ENCODE measurements at places on chromosomes 16 and 17. TPM values are rescaled to one million over a fixed set of nuclear protein-coding genes. Genes with fewer than 3 reads are reported as not detected.

DNA sequence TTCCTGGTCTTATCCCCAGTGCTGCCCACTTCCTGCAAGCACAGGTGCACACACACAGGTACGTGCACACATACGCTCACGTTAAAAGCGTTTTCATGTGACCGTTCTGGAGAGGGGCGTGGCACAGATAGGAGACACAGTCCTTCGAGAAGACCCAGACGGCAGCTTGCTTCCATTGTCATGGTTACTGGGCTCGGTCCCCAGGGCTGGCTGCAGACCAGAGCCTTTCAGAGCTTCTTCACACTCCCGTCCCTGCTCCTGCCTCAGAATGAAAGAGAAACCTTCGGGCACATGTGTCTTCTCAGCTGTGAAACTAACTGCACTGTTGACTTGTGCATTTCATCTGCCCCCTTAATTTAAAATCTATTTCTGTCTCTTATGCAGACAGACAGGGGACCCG is 154.2 kb downstream of the PITPNC1 start:
- H3K4me3 ChIP-seq: no peak overlapping the region
- peak; percentile 56 for DNase-seq
- no peaks in the 10 kb centered on the region for H3K27me3 ChIP-seq
- H3K27ac ChIP-seq: peak overlapping the region; percentile 58
- peaks cover 3% of the 10 kb centered on the region for H3K36me3 ChIP-seq

- no peak for DNase-seq
- peaks cover 50% of the 10 kb centered on the region for H3K27me3 ChIP-seq
- H3K36me3 ChIP-seq: peaks cover 47% of the 10 kb centered on the region
- no peak overlapping the region for H3K27ac ChIP-seq
- peaks cover 68% of the 10 kb centered on the region for H3K4me1 ChIP-seq
Measured at GRCh38 chr17:42673885-42674754, 2.7 kb downstream of the PLEKHH3 start.

Gene OTOA
- 0.50 TPM for total RNA-seq

Gene B3GNT9
- 10.8 TPM for total RNA-seq

DNA sequence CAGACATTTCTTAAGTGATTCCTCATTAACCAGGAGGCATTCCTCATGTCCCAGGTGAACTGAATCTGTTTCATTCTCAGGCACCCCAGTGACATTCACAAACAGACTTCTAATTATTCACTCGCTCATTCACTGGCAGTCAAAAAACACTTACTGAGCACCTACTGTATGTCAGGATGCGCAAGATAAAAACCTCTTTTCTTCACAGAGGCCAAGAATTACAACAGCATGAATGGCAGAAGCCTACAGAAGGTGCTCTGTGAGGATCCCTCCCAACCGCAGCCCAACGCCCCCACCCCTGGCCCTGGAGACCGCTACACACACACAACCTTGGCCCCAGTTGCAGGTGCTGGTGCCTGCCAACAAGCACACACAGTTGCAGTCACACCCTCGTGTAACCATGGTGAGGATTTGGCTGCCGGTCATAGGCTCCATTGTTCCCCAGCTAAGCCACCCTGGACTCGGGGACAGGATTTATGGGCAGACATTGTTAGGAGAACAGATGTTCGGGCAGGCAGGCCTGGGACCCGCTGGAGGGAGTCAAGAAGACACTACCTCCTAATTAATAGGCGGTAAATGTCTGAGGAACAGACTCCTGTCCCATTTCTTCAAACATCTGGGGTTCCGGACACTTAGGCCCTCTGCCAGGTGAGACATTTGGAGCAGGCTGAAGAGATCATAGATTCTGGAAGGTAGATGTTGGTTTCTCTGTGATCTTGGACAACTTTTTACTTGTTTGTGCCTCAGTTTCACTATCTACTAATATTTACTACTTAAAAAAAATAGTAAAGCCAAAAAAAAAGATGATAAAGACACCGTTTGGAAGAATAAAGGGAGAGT is 43.2 kb downstream of the CUEDC1 start:
- H3K27me3 ChIP-seq: no peaks in the 10 kb centered on the region
- H3K36me3 ChIP-seq: no peaks in the 10 kb centered on the region
- H3K4me1 ChIP-seq: peaks cover 94% of the 10 kb centered on the region
- peak overlapping the region; percentile 81 for H3K27ac ChIP-seq

DNA sequence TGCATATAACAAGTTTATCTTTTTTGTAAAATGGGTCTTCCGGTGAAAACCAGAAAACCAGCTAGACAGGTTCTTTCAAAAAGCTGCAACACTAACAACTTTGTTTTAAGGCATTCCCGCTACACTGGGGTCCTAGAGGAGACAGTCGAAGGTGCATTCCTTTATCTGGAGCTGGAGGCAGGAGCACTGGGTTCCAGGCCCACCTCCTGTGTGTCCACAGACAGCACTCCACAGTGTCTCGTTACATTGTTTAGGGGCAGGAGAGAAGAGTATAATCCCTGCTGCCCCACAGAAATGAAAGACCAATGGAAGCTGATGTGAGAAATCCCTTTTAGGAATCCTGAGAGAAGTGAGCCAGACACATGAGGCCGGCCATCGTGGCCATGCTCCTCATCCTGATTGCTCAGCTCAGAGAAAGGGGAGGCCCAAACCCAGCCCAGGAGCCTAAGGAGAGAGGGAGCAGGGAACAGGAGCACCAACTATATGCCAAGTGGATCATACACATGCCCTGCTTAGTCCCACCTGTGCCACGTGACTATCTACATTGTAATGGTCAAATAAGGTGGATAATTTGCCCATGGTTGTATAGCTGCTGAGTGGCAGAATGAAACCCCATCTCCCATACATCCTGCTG is 59.5 kb downstream of the CCDC182 start:
- H3K4me3 ChIP-seq: no peak overlapping the region
- DNase-seq: no peak
- H3K36me3 ChIP-seq: peaks cover 8% of the 10 kb centered on the region
- no peaks in the 10 kb centered on the region for H3K4me1 ChIP-seq

DNA sequence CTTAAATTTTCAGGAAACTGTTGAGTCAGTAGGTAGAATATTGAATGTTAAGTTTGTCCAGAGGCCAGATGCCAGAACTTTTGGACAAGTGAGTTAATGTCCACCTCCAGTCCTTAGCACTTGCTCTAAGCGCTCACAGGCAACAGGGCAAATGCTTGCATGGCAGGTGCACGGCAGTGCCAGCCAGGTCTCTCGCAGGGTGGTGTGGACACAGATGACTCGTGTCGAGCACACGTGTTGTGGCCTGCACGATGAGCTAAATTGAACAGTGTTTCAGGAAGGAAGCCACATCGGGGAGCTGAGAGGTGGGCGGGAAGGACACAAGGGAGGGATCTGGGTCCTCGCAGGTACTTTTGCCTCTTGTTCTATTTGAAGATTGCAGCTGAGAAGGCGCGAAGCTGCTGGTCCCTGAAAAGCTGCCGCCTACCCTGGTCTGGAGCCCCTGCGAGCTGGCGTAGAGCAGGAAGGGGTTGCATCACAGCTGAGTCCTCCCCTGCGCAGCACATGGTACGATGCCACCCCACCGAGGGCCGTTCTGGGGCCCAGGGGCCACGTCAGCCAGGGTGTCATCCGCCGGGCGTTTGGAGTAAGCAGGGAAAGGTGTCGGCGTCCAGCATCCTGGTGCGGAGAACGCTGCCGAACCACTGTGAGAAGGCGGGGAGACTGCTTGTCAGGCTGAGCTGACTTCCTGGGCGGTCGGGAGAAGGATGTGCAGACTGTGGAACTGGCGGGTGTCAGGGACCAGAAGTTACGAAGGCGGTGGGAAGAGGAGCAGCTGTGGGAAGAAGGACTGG is 6.3 kb downstream of the RAB40C start:
- DNase-seq: no peak
- H3K4me3 ChIP-seq: no peak overlapping the region
- H3K4me1 ChIP-seq: peaks cover 32% of the 10 kb centered on the region
- no peak overlapping the region for H3K27ac ChIP-seq
- peaks cover 72% of the 10 kb centered on the region for H3K36me3 ChIP-seq

DNA sequence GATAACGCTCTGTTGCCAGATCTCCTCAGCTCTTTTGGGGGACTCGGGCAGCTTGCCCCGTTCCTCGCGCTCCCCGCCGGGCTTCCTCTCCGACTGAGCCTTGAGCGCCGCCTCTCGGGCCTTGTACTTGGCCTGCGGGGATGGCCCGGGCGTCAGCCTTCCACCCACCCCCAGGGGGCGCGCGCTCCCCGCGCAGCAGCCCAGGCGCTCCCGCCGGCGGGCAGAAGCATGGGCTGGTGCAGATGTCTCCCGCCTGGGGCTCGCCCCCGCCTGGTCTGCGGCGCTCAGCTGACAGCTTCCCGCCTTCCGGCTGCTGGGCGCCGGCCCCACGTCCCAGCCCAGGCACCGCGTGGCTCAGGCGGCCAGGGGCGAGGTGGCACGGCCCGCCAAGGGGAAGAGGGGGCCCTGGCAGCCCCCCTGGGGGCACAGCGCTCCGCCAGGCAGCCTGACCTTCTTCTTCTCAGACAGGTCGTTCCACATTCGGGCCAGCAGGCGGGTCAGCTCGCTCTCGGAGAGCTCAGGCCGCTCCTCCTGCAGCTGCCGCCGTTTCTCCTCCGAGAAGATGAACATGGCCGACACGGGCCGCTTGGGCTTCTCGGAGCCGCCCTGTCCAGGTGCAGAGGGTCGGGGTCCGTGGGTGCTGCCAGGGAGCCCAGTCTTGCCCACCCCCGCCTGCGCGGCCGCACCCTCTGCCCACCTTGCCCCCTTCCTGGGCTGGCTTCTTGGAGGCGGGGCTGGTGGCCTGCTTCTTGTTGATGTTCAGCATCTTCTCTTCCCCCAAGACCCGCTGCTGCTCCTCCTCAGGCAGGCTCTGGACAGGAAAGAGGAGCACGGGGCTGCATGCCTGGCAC is 8.9 kb downstream of the UBTF start:
- H3K36me3 ChIP-seq: peaks cover 97% of the 10 kb centered on the region
- H3K27ac ChIP-seq: no peak overlapping the region
- H3K4me1 ChIP-seq: peaks cover 15% of the 10 kb centered on the region
- no peak for DNase-seq
- H3K27me3 ChIP-seq: no peaks in the 10 kb centered on the region

DNA sequence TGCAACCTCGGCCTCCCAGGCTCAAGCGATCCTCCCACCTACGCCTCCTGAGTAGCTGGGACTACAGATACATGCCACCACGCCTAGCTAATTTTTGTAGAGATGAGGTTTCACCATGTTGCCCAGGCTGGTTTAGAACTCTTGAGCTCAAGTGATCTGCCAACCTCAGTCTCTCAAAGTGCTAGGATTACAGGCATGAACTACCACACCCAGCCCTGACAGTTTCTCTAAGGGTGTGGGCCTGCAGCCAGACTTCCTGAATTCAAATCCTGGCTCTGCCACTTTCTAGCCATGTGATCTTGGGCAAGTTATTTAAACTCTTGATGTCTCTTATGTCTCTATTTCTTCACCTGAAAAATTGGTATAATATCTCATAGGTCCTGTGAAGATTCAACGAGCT is 5.6 kb downstream of the CUEDC1 start:
- H3K27me3 ChIP-seq: no peaks in the 10 kb centered on the region
- H3K36me3 ChIP-seq: peaks cover 3% of the 10 kb centered on the region
- DNase-seq: no peak
- H3K4me1 ChIP-seq: peaks cover 54% of the 10 kb centered on the region

Data from spinal cord (tissue), 10 donors.